ENCODE measurements at places on chromosomes 16 and 17. TPM values are rescaled to one million over a fixed set of nuclear protein-coding genes. Genes with fewer than 3 reads are reported as not detected.

PITPNM3 gene
- polyA plus RNA-seq: 10.1 TPM

PNMT gene
- 9.3 TPM for polyA plus RNA-seq

NPIPA2 gene
- polyA plus RNA-seq: 2.2 TPM

SUZ12 gene
- polyA plus RNA-seq: 15.3 TPM

SNN gene
- polyA plus RNA-seq: 28.3 TPM

KRTAP9-2 gene
- not detected for polyA plus RNA-seq

RAB34 gene
- polyA plus RNA-seq: 170 TPM

MAP1LC3B gene
- polyA plus RNA-seq: 68.9 TPM

KRTAP16-1 gene
- polyA plus RNA-seq: not detected

GPR179 gene
- 0.04 TPM for polyA plus RNA-seq

HCRT gene
- not detected for polyA plus RNA-seq

CCL1 gene
- polyA plus RNA-seq: not detected

TNFRSF17 gene
- not detected for polyA plus RNA-seq

ATP2A1 gene
- 0.42 TPM for polyA plus RNA-seq

LMF1 gene
- 16.8 TPM for polyA plus RNA-seq

ATXN1L gene
- 18.0 TPM for polyA plus RNA-seq

CYGB gene
- 68.7 TPM for polyA plus RNA-seq

CACNG5 gene
- polyA plus RNA-seq: not detected

LGALS9 gene
- polyA plus RNA-seq: 50.1 TPM

ZG16B gene
- polyA plus RNA-seq: 5.1 TPM

TNP2 gene
- not detected for polyA plus RNA-seq

SLC16A13 gene
- 1.5 TPM for polyA plus RNA-seq

GP1BA gene
- 0.04 TPM for polyA plus RNA-seq

KRT20 gene
- 2.2 TPM for polyA plus RNA-seq

XYLT1 gene
- polyA plus RNA-seq: 10.1 TPM

STH gene
- polyA plus RNA-seq: not detected

SLC22A31 gene
- polyA plus RNA-seq: 0.28 TPM

RHBDF2 gene
- polyA plus RNA-seq: 17.2 TPM

TMIGD1 gene
- not detected for polyA plus RNA-seq

LGALS9C gene
- 0.03 TPM for polyA plus RNA-seq

KRT40 gene
- polyA plus RNA-seq: not detected

KRTAP3-1 gene
- not detected for polyA plus RNA-seq

CDH13 gene
- polyA plus RNA-seq: 18.9 TPM

KANSL1 gene
- polyA plus RNA-seq: 22.4 TPM

TBC1D3B gene
- polyA plus RNA-seq: 2.1 TPM

SEZ6L2 gene
- 1.5 TPM for polyA plus RNA-seq

C17orf100 gene
- 3.0 TPM for polyA plus RNA-seq
